ENCODE measurements at places on chromosomes 7 and 10. TPM values are rescaled to one million over a fixed set of nuclear protein-coding genes. Genes with fewer than 3 reads are reported as not detected.

Gene PON1
- total RNA-seq = 0.16 TPM

Gene TMEM213
- not detected for total RNA-seq

DNA sequence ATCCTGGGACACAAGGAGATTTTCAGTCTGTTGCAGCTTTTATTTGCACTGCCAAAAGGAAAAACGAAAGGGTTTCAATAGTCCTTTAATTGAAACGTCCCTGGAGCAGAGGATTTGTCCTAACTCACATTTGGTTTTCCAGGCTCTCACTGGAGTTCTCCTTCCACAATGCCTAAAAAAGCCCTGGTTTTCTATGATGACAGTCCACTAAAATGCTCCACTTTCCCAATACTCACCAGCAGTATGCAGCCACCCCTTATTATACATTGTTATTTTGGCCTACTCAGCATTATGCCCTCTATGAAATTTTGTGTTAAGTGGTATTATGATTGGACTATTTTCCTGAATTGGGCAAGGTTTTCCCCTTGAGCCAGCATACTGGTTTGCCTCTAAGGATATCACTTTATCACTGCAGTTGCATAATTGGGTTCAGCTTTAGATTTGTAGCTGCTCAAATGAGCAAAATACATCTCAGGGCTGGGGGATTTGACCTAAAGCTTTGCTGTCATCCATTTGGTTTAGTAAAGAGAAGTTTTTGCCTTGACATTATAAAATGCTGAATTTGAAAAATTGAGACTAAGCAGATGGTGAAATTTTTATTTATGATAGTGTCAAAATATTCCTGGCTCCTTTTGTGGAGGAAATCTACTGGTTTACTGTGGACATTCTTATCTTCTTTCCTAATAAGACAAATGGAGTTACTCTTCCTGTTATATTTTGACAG, 239.2 kb downstream of the RNLS start:
- DNase-seq = no peak

Gene LAMB1
- 93.0 TPM for total RNA-seq

DNA sequence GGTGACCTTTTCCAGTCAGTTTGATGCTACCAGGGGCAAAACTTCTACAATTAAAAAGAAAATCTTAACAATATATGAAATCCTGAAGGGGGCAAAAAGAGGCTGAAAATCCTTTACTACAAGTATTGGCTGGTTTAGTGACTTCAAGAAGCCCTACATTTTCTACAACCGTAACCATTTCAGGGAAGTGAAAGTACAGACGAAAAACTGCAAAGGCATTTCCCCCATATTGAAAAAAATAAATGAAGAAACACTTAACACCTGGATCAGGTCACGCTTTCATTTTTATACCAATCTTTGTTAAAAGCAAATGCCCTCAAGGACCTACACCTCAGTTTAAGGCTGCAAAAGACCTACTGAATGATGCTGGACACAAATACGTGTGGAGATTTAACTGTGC, 38.6 kb downstream of the IL6 start:
- DNase-seq = no peak

Gene SFRP4
- not detected for total RNA-seq

GRCh38 chr10:48245977-48246376, 28.5 kb downstream of the FRMPD2 start:
- no peak for DNase-seq

- DNase-seq = peak; percentile 74
These were observed at the start of gene NMT2 for GRCh38 chr10:15168291-15168785. Gene NMT2, minus strand, starts transcription at chr10:15168693. Its CDS starts 81 bp downstream, at chr10:15168612.

DNA sequence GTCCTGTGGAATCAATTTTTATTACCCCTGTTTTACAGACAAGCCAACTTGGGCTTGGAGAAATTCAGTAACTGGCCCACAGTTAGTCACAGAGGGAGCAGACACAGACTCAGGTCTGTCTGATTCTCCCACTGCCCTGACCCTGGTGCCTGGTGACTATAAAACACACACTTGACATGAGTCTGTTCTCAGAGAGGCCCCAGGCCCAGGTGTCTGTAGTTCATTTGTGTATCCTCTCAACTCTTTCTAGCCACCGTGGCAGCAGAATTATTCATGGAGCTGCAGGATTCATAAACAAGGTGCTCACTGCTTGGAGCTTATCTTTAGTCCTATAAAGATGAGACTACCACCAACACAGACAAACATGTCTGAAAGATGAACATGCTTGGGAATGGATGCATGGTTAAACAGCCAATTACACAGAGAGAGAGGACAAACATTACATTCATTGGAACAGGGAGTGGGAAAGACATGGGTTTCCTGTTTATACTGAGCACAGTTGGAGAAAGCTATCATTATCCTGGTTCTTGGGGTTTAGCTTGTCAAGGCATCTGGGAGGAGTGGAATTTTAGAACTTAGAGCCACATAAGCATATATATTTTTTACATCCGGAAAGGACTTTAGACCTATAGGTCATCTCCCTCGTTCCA, 79.1 kb upstream of the PDCD4 start:
- DNase-seq = peak; percentile 11

- DNase-seq = no peak
These were observed 133.0 kb downstream of the VIPR2 start for GRCh38 chr7:159011722-159012022.

- no peak for DNase-seq
These were observed 2.0 kb downstream of the TRAPPC14 start for GRCh38 chr7:100156331-100157068.

Gene COL17A1
- total RNA-seq = 0.45 TPM

- DNase-seq = no peak
These were observed 2.3 kb upstream of the CREB5 start for GRCh38 chr7:28409716-28410627.

All from SK-MEL-5 (cell line).